Nephron progenitor cell (in vitro differentiated cells): ENCODE measurements at places on chromosomes 2 and 18.

- peaks cover 26% of the 10 kb centered on the region for H3K4me1 ChIP-seq
- no peak overlapping the region for H3K4me3 ChIP-seq
- H3K27me3 ChIP-seq, result peaks cover 3% of the 10 kb centered on the region
- no peak for DNase-seq
- H3K36me3 ChIP-seq, result no peaks in the 10 kb centered on the region
These were observed 187.1 kb upstream of the PIK3C3 start for GRCh38 chr18:41767960-41768359.

GRCh38 chr2:54942373-54942772 lies 107.9 kb downstream of the RTN4 start:
- H3K4me1 ChIP-seq, result peaks cover 17% of the 10 kb centered on the region
- no peak overlapping the region for H3K27ac ChIP-seq
- DNase-seq, result no peak

DNA sequence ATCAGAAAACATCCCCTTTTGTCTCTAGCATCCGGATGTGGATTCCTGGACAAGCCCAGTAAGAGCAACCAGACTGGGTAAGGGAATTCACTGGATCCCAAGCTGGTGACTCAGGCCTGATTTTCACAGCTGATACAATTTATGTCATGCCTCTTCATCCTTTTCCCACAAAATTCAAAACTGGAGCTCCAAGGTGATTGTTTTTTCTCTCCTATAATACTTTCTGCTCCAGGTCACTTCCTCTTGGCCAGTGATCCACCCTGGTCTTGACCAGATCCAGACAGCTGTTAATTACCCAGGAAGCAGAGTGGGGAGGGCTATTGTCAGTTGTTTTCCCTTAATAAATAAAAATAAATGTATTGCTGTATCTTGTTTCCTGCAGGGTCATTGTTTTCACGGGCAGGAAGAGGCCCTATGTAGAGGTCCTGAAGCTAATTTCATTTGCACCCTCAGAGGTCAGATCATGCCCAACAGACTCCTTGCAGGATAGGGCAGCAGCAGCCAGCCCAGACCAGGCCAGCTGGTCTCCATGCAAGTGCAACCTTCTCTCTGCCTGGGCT lies 57.6 kb downstream of the EVA1A start:
- H3K27ac ChIP-seq, result no peak overlapping the region
- no peak for DNase-seq
- no peak overlapping the region for H3K4me3 ChIP-seq
- no peaks in the 10 kb centered on the region for H3K4me1 ChIP-seq
- no peaks in the 10 kb centered on the region for H3K27me3 ChIP-seq

- no peaks in the 10 kb centered on the region for H3K4me1 ChIP-seq
- H3K4me3 ChIP-seq, result no peak overlapping the region
- no peak overlapping the region for H3K27ac ChIP-seq
- H3K27me3 ChIP-seq, result peaks cover 5% of the 10 kb centered on the region
- H3K36me3 ChIP-seq, result no peaks in the 10 kb centered on the region
These were observed 469.6 kb downstream of the PID1 start for GRCh38 chr2:228801451-228801850.

GRCh38 chr18:79399275-79400081 lies 3.7 kb downstream of the NFATC1 start:
- peak overlapping the region; percentile 73 for H3K4me3 ChIP-seq
- DNase-seq, result peak; percentile 39
- no peak overlapping the region for H3K27ac ChIP-seq
- no peaks in the 10 kb centered on the region for H3K36me3 ChIP-seq

- peaks cover 48% of the 10 kb centered on the region for H3K36me3 ChIP-seq
- no peak overlapping the region for H3K4me3 ChIP-seq
- H3K4me1 ChIP-seq, result peaks cover 35% of the 10 kb centered on the region
- H3K27ac ChIP-seq, result peak overlapping the region; percentile 40
These were observed 47.1 kb downstream of the ACSL3 start for GRCh38 chr2:222907790-222908441.

DNA sequence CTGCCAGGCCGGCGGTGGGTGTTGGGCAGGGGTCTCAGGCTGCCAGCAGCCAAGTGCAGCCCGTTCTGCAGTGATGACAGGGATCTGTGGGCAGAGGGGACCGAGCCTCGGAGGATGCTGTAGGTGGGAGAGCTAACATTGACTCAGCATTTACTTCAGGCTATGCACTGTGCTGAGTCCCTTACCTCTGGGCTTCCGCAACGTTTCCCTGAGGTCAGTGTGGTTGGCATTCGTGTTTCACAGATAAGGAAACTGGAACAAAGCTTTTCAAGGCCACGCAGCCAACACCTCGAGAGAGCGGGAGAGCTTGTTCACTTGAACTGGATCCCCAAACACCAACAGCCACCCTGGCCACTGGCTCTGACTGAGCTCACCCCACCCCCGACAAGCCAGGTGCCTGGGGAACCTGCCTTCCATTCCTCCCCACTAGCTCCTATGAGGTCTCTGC lies 839 bp upstream of the GPR148 start:
- no peaks in the 10 kb centered on the region for H3K36me3 ChIP-seq
- H3K4me1 ChIP-seq, result peaks cover 6% of the 10 kb centered on the region
- no peak for DNase-seq
- H3K4me3 ChIP-seq, result peak overlapping the region; percentile 83
- no peak overlapping the region for H3K27ac ChIP-seq

DNA sequence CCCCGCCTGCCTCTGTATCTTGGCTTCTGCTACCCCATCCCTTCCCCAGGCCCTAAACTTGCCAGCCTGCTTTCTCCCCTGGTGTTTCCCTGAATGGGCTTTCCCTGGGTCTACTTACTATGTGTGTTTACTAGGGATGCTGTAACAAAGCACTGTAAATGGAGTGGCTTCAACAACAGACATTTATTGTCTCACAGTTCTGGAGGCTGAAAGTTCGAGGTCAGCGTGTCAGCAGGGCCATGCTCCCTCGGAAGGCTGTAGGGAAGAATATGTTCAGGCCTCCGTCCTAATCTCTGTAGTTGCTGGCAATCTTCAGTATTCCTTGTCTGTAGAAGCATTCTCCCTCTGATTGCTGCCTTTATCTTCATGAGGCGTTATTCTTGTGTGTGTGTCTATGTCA lies 113.6 kb downstream of the DDX1 start:
- H3K4me3 ChIP-seq, result no peak overlapping the region
- DNase-seq, result no peak
- H3K36me3 ChIP-seq, result no peaks in the 10 kb centered on the region
- H3K27me3 ChIP-seq, result peaks cover 13% of the 10 kb centered on the region
